ENCODE measurements at places on chromosomes 16 and 17.
A peak's percentile ranks its signal among the peaks of the same experiment; 100 is the strongest.

DNA sequence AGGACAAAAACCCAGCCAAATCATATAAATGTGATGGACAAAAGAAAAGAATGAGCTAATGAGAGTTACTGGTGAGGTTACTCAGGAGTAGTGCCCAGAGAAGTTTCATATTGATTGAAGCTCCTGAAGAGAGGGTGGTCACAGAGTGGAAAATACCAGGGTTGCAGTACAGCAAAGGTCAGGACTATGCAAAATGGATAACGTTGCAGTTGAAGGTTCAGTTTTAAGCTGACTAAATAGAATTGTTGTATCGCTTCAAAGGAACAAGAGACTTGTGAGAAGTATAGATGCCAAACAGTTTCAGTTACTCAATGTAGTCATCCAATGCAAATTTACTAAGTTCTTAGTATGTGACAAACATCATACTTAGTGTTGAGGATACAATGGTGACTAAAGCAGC lies 47.1 kb downstream of the ABCA8 start:
- DNase-seq, result peak; percentile 29

DNA sequence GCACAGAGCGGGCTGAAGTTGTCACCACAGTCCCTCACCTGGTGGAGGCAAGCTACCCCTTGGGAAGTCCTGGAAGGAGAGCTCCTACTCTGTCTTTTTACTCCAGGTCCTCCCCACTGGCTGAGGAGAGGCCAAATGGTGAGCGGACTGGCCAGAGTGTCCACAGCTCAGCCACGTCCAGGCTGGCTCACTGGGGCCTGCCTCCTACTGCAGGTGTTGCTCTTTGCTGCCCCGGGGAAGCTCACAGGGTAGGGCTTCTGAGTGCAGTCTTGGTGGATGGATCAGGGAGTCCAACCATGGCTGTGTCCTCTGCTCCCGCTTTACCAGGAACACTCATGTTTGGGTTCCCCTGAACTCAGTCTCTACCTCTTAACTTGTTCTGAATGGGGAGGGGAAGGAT lies 2.7 kb downstream of the B9D1 start:
- no peak for DNase-seq

- DNase-seq, result no peak
Observed at GRCh38 chr16:13014476-13014875, 113.1 kb downstream of the SHISA9 start.

GRCh38 chr17:28734712-28735241 lies 6.2 kb downstream of the NEK8 start:
- DNase-seq, result no peak

GRCh38 chr16:69329369-69330285 lies 761 bp downstream of the PDF start:
- no peak for DNase-seq

GRCh38 chr17:48259694-48260291 lies 152.2 kb downstream of the SNX11 start:
- peak; percentile 51 for DNase-seq

DNA sequence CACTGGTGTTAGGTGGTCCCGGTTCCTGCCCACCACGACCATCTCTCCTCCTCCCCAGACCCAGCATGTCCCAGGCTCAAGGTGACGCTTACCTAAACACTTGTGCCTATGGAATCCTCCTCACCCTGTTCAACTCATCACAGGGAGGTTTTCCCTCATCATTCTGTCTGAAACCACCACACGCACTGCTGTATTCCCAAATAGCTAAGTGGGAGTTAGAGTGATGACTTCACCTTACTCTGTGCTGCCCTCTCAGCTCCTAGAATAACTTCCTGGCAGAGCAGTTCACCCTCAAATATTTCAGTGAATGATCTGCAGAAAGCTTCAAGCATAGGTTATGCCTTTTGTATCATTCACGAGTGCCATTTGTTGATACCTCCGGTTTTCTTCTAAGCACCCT lies 216.5 kb downstream of the CPPED1 start:
- no peak for DNase-seq

DNA sequence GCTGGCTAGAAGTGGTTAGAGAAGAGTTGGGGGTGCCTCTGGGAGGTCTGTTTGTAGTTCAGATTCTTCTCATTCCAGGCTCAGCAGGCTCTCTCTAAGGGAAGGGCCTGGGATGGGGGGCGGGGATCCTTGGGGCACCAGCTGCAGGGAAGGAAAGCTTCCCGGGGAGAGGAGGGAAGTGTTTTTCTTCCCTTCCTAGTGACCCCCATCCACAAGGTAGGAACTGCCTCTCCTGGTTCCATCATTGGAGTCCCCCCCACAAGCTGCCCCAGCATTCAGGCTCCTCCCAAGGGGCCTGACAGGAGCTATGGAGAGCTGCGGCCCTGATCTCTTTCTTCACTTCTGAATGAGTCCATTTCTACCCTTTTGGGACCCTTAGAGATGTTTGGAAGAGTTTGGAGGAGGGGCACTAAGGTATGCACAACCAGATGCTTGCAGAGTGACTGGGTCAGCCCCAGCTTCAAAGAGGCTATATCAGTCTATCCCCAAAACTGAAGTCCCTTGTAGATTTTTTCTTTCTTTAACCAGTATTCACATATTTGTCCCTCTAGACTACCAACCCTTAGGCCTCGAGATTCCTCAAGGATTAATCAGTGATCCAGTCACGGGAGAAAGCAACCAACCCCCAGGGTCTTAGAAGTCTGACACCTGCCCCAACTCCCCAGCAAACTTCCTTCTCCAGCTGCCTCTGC lies 13.9 kb upstream of the FZD2 start:
- DNase-seq, result peak; percentile 73

DNA sequence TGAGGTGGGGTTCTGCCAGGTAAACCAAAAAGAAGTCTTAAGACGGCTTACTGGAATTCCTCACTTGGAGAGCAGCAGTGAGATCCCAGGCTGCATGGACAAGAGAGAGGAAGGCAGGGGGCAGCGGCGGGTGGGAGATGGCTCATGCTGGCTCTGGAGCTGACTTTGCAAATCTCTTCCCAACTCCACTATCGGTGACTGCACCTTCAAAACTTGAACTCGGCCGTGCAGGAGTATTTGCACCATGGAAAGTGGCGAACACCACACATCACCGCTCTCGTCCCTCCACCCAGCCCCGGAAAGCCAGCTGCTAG lies 16.7 kb downstream of the CA5A start:
- DNase-seq, result no peak

GRCh38 chr17:6496116-6496481 lies 51.8 kb downstream of the PIMREG start:
- DNase-seq, result no peak

DNA sequence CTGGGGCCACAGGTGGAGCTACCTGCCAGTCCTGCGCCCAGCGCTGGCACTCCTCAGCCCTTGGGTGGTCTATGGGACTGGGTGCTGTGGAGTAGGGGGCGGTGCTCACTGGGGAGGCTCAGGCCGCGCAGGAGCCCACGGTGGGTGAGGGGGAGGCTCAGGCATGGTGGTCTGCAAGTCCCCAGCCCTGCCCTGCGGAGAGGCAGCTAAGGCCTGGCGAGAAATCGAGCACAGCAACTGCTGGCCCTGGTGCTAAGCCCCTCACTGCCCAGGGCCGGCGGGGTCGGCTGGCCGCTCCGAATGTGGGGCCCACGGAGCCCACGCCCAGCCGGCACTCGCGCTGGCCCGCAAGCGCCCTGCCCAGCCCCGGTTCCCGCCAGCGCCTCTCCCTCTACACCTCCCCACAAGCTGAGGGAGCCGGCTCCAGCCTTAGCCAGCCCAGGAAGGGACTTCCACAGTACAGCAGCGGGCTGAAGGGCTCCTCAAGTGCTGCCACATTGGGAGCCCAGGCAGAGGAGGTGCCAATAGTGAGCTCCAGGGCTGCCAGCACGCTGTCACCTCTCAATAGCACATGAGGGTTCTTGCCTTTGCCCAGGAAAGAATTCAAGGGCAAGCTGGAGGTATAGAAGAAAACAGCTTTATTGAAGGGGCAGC lies 11.0 kb upstream of the EEF2KMT start:
- DNase-seq, result no peak

DNA sequence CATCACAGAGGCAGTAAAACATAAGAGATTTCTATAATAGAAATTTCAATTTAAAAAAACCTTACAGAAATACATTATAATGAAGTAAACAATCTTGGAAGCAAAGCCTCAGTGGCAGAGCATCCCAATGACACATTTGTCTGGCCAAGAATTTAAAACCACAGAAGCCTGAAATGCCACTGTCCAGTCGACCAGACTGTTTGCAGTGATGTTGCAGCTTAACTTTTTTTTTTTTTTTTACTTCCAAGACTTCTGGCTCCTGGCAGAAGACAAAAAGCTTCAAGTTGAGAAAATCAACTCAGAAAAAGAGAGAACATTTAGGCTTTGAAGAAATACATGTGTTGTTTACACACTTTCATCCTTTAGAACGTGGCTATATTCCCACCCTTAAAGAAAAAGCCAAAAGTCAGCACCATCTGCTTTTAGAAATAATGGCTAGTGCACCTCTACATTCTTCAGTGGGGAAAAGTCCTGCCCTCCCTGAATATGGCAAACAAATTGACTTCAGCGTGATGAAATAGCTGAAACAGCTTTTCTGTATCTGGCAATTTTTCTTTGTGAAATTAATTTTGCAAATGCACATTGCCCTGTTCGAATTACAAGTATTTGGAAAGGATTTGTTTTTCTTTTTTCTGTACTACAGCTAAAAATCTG lies 205.5 kb upstream of the MON1B start:
- no peak for DNase-seq

DNA sequence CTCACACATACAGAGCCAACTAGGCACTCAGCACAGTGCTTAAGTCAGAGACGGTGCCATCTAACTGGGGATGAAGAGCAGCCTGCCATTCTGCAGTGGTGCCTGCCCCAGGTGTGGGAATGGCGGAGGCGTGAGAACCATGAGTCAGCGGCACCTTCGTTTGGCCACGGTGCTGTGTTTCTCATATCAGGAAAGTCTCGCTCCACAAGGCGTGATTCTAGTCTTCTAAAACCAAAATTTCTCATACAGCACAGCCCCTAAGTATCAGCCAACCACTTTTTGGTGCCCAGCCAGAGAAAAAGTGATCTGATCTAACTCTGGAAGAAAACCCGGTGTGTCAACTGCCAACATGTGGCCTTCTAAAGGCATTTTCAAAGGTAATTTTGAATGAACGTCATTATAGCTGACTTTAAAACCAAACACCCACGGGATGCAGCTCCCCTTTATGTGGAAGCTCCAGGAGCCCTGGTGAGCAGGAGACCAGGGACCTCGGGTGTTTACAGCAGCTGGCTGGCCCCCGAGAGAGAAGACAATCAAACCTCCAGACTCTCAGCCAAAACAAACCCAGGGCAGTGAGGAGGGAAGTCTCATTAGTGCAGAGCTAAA lies 54.6 kb downstream of the ABCC12 start:
- DNase-seq, result peak; percentile 38

GRCh38 chr16:732936-733335 lies 6.0 kb downstream of the HAGHL start:
- peak; percentile 50 for DNase-seq

DNA sequence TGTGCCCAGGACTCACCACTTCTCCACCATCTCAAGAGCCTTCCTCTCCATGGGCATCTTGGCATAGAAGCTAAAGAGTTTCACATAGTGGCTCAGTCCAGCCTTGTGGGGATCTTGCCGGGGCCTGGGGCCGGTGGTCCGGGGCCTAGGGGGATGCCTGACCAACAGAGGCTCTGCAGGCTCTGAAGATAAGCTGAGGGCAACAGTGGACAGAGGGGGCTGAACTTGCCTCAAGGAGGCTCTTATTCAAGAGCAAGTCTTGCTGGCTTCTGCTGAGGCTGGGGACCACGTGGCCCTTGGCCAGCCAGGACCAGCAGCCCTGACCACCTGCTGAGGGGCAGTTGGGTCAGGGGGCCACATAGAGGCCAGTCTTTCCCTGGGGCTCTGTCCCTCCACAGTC lies 13.5 kb upstream of the THAP11 start:
- no peak for DNase-seq

- no peak for DNase-seq
Observed at GRCh38 chr17:80539022-80539641, 5.5 kb upstream of the RPTOR start.

GRCh38 chr16:17483351-17483750 lies 12.6 kb upstream of the XYLT1 start:
- DNase-seq, result no peak

DNA sequence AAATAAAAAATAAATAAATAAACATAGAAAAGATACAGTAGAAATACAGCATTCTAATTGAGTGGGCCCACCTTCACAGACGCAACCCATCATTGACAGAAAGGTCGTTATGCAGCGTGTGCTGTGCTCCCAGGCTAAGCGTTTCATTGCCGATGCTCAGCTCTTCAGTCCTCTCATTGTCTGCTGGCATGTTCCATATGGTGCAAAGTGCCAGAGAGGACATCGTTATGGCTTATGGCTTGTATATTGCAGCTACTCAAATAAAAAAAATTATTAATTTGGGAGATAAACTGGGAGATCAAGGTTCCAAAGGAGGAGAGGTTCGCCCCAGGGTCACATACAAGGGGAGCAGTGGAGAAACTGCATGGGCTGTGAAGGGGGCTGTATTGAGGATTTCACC lies 11.3 kb upstream of the UBALD2 start:
- no peak for DNase-seq

DNA sequence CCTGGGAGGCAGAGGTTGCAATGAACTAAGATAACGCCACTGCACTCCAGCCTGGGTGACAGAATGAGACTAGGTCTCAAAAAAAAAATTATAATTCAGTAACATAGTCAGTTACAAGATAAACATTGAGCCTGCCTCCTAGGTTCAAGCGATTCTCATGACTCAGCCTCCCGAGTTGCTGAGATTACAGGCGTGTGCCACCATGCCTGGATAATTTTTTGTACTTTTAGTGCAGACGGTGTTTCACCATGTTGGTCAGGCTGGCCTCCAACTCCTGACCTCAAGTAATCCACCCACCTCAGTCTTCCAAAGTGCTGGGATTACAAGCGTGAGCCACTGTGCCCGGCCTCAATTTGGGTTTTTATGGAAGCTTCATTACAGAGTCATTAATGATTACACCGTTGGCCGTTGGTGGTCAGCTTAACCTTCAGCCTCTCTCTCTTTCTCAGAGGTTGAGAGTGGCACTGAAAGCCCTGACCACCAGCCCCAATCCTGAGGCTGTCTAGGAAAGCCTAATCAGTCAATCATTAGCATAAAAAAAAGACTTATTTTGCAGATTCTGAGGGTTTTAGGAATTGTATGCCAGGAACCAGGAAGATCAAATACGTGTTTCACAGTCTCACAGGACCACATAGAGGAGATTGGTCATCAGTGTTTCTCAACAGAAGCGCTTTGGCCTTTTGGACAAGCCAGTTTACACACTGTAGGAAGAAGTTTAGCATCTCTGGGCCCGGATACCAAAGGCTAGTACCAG lies 1.3 kb upstream of the LRRC37A3 start:
- peak; percentile 51 for DNase-seq

- no peak for DNase-seq
Observed at GRCh38 chr17:58270476-58271215, 10.1 kb downstream of the MPO start.

All from bronchial epithelial cell (primary cell).